ENCODE measurements at places on chromosomes 13 and 19.

- DNase-seq = no peak
Measured at GRCh38 chr19:3658004-3658869, 31.6 kb upstream of the CACTIN start.

GRCh38 chr13:42086582-42086981 lies 38.1 kb downstream of the DGKH start:
- DNase-seq = no peak

GRCh38 chr19:30631033-30631370 lies 258.8 kb downstream of the ZNF536 start:
- DNase-seq = no peak

- DNase-seq = no peak
Measured at GRCh38 chr13:96141032-96141431, 51.1 kb downstream of the HS6ST3 start.

DNA sequence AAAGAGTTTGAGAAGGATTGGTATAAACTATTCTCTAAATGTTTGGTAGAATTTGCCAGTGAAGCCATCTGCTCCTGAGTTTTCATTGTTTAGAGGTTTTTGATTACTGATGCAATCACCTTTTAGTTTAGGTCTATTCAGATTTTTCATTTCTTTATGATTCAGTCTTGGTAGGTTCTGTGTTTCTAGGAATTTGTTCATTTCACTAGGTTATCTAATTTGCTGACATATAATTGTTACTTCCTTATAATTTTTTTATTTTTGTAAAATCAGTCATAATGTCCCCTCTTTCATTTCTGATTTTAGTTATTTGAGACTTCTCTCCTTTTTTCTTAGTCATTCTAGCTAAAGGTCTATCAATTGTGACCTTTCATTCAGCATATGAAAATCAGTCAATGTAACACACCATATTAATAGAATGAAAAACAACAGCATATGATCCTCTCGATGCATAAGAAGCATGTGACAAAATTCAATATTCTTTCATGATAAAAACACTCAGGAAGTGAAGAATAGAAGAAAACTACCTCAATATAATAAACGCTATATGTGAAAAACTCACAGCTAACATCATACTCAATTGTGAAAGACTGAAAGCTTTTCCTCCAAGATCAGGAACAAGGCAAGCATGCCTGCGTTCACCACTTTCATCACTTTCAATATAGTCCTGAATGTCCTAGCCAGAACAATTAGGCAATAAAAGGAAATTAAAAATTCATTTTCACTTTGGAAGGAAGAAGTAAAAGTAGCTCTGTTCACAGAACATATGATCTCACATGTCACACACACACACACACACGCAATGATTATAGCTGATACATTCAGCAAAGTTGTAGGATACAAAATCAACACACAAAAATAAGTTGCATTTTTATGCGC lies 149.1 kb downstream of the COG6 start:
- DNase-seq = no peak

DNA sequence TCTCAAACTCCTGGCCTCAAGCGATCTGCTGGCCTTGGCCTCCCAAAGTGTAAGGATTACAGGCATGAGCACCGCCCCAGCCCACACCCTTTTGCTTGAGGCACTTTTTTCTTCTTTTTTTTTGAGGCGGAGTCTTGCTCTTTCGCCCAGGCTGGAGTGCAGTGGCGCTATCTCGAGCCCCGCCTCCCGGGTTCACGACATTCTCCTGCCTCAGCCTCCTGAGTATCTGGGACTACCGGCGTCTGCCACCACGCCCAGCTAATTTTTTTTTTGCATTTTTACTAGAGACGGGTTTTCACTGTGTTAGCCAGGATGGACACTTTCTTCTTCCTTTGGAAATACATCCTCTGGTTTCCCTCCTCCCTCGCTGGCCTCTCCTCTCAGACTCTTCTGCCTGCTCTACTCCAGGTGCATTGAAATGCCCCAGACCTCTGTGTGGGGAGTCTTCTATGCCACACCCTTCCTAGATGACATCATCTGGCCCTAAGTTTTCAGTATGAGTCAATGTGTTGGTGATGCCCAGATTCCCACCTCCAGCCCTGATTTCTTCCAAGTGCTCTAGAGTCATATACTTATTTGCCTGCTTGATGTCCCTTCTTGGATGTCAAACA lies 20.7 kb upstream of the TPT1 start:
- DNase-seq = no peak

GRCh38 chr19:19278315-19278714 lies 5.2 kb upstream of the TM6SF2 start:
- no peak for DNase-seq

GRCh38 chr13:69279213-69279612 lies 828.4 kb upstream of the ATXN8OS start:
- no peak for DNase-seq

- DNase-seq = no peak
Measured at GRCh38 chr13:50318887-50319286, 303.6 kb downstream of the KCNRG start.

GRCh38 chr13:20191311-20192157 lies 1.2 kb downstream of the GJB2 start:
- DNase-seq = no peak

- DNase-seq = no peak
Measured at GRCh38 chr13:19591864-19592263, 30.5 kb upstream of the TPTE2 start.

GRCh38 chr13:51916962-51917361 lies 55.2 kb downstream of the CCDC70 start:
- no peak for DNase-seq

DNA sequence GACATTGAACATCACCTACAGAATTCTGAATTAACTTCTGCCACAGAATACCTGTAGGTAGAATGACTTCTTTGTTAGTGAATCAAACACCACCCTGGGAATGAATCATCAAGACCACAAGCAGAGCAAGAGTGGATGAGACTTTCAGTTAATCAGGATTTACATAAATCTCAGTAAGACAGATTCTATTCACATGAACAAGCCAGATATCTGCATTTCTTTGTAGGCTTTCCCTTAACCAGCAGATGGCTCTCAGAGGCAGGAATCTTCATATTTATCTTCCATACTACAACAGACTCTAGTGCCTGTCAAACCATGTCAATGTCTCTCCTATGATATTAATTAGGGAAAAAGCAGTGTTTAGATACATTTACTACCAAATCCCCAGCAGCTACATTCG lies 412.1 kb downstream of the KLF12 start:
- DNase-seq = peak; percentile 12

GRCh38 chr13:65597839-65598818 lies 1632.0 kb downstream of the PCDH9 start:
- DNase-seq = peak; percentile 63

DNA sequence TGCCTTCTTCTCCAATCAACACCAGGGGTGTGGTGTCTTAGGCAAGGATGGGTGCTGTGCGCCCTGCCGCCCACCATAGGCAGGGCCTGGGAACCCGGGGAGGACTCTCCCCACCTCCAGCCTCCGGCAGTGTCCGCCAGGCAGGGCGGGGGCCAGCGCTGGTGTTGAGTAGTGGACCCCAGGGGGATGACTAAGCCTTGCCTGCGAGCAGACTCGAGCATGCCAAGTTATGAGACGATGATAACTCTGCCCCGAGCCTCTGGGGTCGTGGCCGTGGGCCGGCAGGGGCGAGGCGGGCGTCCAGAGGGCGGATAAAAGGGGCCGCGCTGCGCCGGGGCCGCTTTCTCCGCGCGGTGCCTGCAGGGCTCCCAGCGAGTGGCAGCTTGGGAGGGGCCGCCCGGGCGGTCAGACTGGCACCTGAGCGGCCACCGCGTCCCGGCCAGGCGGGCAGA lies at the start of gene MEDAG:
Gene MEDAG (plus strand): TSS at position 340 of the 452 bp plus-strand sequence. CDS start 245 bp downstream, outside the sequence.
- DNase-seq = no peak

GRCh38 chr19:3398114-3398899 lies 31.9 kb downstream of the NFIC start:
- DNase-seq = no peak

DNA sequence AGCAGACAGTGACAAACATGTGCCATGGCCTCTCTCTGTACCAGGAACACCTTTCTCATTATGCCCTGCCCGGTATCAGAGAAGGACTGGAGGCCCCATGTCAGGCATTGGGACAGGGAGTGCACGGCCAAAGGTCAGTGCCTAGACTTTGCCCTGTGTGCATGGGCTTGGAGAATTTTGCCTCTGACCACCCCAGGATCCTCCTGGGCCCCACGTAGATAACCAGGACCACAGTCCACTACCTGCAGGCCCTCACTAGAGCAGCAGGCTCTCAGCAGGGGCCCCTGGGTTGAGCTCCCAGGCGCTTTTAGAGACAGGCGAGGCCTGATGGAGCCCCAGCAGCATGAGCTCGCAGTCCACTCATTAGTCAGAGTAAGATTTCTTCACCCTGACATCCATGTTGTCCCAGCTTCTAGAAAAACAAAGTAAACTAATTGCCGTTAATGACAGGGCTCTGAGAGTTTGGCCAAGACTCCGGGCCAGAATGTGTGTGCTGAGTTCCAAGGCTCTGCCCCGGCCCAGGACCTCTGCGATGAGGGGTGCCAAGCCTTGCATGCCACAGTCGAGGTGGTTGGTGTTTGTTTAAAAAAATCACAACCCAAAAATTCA lies 42.7 kb downstream of the CAPN12 start:
- DNase-seq = no peak

GRCh38 chr13:113952151-113952982 lies 21.5 kb downstream of the C13orf46 start:
- DNase-seq = no peak

Measured in GM04503 (cell line).